Activated CD4-positive, alpha-beta T cell treated with anti-CD3 and anti-CD28 coated beads, Interleukin-2, Interleukin-6, amounts not matched to agents 100 ng/mL and 50 ng/mL, durations not matched to agents 16 hours and 8 hours (primary cell): ENCODE measurements at places on chromosomes 1 and 21.

- DNase-seq, result no peak
These were observed 25.3 kb downstream of the F13B start for GRCh38 chr1:197041486-197042353.

- DNase-seq, result no peak
These were observed 28.6 kb upstream of the PLEKHG5 start for GRCh38 chr1:6519935-6520671.

- DNase-seq, result no peak
These were observed 78.6 kb downstream of the LAMC1 start for GRCh38 chr1:183101841-183102276.

DNA sequence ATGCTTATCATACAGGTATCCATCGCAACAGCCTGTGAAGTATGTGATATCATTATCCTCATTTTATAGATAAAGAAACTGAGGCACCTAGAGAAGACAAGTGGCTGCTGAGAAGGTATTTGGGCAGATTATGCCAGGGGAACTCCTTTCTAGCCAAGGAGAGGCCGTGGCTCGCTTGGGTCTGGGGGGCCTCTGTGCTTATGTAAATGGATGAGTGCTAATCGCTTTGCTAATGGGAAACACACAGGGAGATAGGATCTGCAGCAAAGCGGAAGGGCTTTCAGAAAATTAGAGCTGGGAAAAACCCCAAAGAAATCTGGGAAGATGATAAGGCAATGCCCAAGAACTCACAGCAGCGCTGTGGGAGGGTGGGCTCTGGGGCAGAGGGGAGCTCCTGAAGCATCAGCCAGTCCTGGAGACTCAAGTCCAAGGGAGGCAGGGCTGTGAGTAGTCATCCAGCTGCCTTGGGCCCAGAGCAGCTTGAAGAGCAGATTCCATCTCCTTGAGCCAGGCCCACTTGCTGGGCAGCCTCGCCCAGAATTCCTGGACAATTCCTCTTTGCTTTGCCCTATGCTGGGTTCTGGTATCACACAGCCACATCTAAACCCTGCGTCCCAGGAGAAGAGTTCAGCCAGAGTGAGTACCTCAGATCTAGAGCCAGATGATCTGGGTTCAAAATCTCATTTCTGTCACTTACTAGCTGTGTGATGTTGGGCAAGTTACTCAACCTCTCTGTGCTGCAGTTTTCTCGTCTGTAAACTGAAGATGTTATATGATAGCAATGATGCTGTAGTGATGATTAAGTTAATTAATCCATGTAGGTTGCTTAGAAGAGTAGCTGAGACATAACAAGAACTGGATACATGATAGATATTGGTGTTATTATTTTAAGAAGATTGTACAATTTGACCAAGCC lies 36.7 kb downstream of the FOXD2 start:
- DNase-seq, result no peak

DNA sequence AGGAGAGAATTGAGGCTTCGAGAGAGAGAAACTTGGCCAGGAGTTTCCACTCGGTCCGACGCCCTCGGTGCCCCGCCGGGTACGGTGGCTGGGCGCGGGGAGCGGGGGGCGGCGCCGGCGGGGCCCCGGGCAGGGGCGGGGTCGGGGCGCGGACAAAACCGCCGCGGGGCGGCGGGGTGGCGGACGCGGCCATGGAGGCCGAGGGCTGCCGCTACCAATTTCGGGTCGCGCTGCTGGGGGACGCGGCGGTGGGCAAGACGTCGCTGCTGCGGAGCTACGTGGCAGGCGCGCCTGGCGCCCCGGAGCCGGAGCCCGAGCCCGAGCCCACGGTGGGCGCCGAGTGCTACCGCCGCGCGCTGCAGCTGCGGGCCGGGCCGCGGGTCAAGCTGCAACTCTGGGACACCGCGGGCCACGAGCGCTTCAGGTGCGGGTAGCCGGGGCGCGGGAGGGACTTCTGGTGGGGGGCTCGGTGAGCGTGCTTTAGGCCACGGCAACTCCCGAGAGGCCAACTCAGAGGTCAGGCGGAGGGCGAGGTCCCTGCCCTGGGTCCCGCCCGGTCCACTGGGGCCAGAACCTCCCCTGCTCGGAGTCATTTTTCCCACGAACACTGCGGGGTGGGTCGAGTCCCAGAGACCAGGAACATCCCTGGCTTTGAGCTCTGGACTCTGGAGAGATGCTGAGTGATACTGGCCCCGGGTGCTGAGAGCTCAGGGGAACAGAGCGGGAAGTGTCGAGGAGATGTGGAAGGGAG lies 431 bp downstream of the RAB42 start:
- DNase-seq, result no peak

GRCh38 chr1:237032029-237032428 lies 10.0 kb upstream of the RYR2 start:
- DNase-seq, result no peak

DNA sequence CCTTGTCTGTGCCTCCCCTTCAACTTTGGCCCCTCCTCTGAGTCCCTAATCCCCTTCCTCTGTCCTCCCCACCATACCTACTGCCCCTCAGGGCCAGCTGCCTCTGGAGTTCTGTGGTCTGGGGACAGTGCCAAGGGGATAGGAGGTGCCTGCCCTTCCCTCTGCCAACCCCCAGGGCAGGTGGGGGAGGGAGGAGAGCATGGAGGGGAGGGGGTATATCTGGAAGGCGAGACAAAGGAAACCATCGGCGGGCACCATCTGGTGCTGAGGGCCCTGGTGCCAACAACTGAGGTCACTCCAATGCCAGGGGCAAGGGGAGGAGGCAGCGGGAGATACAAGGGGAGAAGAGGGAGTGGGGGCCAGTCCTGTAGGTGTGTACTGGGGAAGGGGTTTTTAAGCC lies 9.6 kb downstream of the RAB25 start:
- no peak for DNase-seq
